Stomach (tissue), 19 donors: ENCODE measurements at places on chromosomes 11 and 22. TPM values are rescaled to one million over a fixed set of nuclear protein-coding genes. Genes with fewer than 3 reads are reported as not detected.

The AIFM3 gene
- not detected for total RNA-seq

The HIKESHI gene
- 30.1 TPM for total RNA-seq

The CD44 gene
- total RNA-seq, result 47.5 TPM

The ACTN3 gene
- total RNA-seq, result not detected

The KRTAP5-9 gene
- not detected for total RNA-seq

The WT1 gene
- not detected for total RNA-seq

The MIAT gene
- 5.1 TPM for total RNA-seq

The CRYAB gene
- total RNA-seq, result 207 TPM

GRCh38 chr22:48279461-48279756 lies 1517.0 kb downstream of the TBC1D22A start:
- H3K27ac ChIP-seq, result no peak overlapping the region
- no peak overlapping the region for H3K4me3 ChIP-seq
- H3K27me3 ChIP-seq, result no peaks in the 10 kb centered on the region

DNA sequence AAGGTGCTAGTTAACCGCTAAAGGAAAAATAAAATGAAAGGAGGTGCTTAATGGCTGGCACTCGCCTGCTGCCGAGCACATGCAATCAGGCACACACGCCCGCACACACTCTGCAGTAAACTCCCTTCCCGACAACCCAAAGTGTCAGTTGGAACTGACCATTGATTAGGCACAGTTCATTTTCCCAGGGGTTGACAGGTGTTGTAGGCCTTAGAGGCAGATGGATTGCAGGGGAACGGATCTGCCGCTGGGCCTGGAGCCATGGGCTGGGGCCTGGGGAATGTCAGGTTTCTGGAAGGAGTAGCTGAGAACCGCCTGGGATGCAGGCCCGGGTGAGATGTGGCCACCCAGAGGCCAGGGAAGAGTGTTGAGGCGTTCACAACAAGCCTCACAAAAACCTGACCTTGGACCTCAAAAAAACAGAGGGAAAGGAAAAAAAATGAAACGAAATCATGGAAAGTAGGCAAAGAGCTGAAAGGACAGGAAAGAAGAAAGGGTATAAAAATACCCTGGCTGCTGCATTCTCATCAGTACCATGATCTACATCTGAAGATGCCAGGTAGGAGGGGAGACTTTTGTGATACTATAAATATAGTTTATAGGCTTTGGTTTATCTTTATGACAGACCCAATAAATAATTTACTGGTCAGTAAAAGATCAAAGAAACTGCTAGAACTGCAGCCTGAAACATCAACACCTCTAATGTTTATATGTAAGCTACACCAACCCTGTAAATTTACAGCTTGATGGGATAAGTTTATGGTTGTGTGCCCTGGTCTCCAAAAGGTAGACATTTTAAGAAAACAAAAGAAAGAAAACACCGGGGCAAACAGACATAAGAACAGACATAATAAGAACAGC lies 313.4 kb downstream of the BUD13 start:
- no peaks in the 10 kb centered on the region for H3K36me3 ChIP-seq
- DNase-seq, result peak; percentile 69
- H3K4me1 ChIP-seq, result no peaks in the 10 kb centered on the region
- no peak overlapping the region for H3K27ac ChIP-seq
- H3K27me3 ChIP-seq, result peaks cover 19% of the 10 kb centered on the region

GRCh38 chr11:28342716-28343115 lies 234.5 kb downstream of the METTL15 start:
- H3K4me3 ChIP-seq, result no peak overlapping the region
- H3K27me3 ChIP-seq, result no peaks in the 10 kb centered on the region
- no peak for DNase-seq

- no peak overlapping the region for H3K27ac ChIP-seq
- no peaks in the 10 kb centered on the region for H3K4me1 ChIP-seq
- no peak overlapping the region for H3K4me3 ChIP-seq
- peaks cover 81% of the 10 kb centered on the region for H3K36me3 ChIP-seq
- no peak for DNase-seq
- no peaks in the 10 kb centered on the region for H3K27me3 ChIP-seq
Measured at GRCh38 chr22:40419718-40420117, 49.3 kb downstream of the SGSM3 start.

- peaks cover 51% of the 10 kb centered on the region for H3K36me3 ChIP-seq
- peak; percentile 19 for DNase-seq
- peak overlapping the region; percentile 46 for H3K27ac ChIP-seq
Measured at GRCh38 chr11:71987521-71987920, 11.2 kb upstream of the IL18BP start.

DNA sequence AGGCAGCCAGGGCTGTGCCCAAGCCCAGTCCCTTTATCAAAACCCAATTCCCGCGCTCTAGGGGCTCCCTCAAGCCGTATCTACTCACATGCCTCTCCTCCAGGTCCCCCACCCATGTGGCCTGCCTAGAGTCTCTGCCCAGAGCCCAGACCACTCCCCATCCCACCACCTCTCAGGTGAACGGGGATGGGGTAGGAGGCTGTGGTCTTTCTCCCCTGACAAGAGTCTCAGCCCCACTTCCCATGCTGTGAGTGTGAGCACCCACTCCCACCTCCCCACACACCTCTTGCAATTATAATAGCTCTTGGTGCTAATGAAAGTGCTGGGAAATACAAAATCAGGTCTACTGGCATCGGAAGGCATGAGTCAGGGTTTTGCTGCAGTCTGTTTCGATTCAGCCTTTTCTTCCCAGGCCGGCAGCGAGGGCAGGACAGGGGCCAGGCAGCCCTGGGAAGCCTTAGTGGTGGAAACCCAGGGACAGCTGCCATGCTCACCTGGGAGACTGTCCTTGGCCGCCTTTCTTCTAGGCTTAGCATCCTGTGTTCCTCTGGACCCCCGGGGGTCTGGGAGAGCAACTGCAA lies 16.7 kb upstream of the TMPRSS4 start:
- H3K36me3 ChIP-seq, result no peaks in the 10 kb centered on the region
- no peaks in the 10 kb centered on the region for H3K27me3 ChIP-seq
- H3K4me1 ChIP-seq, result no peaks in the 10 kb centered on the region
- no peak for DNase-seq
- no peak overlapping the region for H3K27ac ChIP-seq

- no peak for DNase-seq
- H3K4me1 ChIP-seq, result no peaks in the 10 kb centered on the region
- H3K36me3 ChIP-seq, result no peaks in the 10 kb centered on the region
- H3K27ac ChIP-seq, result no peak overlapping the region
Measured at GRCh38 chr11:94104734-94105133, 23.9 kb upstream of the PANX1 start.
